ENCODE measurements at places on chromosomes 11 and 22.

GRCh38 chr22:49062155-49062801, 765.4 kb downstream of the BRD1 start:
- no peak for DNase-seq

DNA sequence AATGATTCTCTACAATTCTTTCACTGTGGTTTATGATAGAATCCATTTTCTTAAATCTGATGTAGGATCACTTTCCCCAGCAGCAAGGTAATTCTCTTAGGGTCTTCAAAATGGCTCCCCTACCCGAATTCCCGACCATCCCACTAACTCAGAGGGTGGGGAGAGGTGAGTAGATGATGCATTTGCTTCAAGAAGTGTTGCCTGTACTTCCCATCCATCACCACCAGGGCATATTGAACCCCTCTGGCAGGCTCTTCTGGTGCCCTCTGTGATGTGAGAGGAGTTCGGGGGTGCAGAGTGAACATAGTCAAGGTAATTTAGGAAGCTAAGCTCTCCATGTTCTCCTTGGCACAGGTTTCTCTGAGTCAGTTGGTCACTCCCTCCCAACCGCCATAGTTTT, 52.3 kb downstream of the ZNRF3 start:
- no peak for DNase-seq

DNA sequence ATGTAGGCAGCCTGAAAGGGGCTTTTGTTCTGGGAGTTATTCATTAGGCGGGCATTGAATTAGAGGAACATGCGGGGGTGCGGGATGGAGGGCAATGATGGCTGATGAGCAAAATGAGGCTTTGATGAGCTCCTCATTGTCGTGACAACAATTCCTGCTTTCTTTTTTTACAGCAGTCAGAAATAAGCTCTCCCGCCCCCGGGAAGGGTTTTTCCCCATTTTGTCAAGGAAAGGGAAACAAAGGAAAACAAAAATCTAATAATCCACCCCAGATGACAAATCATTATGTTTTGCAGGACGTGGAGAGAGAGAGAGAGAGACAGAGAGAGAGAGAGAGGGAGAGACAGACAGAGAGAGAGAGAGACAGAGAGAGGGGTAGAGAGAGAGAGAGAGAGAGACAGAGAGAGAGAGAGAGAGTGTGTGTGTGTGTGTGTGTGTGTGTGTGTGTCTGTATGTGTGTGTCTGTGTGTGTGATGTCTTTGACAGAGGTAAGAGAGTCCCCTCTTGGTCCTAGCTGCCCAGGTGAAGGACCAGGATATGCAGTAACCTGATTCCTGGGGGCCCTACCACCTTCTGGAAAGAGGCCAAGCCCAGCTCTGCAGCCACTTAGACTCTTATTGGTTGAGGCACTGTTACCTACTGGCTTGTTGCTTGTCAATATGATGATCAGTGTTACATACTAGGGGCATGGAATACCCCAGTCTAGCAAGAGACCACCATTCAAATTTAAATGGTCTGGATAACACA, 46.7 kb upstream of the PARVA start:
- DNase-seq, result no peak

DNA sequence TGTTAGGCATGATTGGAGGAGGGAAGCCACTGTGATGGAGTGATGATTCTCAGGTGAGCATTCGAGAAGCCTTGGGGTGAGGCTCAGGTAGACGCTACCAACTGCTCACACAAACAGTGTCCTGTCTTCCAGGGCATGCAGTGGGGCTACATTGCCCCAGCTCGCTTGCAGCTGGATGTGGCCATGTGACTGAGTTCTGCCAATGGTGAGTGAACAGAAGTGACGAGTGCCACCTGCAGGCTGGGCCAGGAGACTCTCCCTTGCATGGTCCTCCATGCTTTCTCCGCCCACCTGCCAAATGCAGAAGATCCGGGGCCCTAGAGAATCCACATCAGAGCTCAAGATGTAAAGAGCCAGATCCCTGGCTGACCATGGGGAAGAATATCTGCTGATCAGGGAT, 195.9 kb downstream of the BCR start:
- DNase-seq, result peak; percentile 66

DNA sequence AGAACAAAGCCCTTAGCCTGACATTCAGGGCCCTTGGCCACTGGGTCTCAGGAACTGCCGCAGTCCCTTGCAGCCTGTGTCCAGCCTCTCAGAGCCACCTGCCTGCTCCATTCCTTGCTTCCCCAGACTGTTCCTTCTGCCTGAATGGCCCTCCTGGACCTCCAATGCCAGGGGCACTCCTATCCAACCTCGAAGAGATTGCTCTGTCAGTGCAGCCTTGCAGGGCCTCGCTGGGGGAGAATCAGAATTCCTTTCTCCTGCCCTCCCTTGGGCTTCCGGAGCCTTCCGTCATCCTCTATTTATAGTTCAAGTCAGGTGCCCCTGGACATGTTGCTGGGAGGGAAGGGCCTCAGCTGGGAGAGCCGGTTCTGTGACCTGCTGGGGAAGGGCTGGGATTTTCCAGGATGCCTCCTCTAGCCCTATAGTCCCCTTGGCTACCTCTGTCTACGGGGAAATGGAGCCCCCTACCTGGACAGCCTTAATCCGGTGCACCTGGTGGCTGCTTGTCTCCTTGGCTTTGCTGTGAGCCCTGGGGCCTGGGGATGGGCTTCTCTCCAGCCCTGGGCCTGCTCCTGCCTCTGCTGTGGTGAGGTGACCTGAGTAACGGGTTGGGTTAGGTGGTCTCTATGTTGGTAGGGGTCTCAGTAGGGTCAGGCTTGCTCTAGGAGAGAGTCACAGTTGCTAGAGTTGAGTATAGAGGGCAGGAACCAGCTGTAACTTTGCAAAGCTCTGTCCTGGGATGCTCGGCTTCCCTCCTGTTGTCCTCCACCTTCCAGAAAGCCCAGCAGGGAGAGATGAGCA, 45.9 kb upstream of the SYT7 start:
- DNase-seq, result no peak

DNA sequence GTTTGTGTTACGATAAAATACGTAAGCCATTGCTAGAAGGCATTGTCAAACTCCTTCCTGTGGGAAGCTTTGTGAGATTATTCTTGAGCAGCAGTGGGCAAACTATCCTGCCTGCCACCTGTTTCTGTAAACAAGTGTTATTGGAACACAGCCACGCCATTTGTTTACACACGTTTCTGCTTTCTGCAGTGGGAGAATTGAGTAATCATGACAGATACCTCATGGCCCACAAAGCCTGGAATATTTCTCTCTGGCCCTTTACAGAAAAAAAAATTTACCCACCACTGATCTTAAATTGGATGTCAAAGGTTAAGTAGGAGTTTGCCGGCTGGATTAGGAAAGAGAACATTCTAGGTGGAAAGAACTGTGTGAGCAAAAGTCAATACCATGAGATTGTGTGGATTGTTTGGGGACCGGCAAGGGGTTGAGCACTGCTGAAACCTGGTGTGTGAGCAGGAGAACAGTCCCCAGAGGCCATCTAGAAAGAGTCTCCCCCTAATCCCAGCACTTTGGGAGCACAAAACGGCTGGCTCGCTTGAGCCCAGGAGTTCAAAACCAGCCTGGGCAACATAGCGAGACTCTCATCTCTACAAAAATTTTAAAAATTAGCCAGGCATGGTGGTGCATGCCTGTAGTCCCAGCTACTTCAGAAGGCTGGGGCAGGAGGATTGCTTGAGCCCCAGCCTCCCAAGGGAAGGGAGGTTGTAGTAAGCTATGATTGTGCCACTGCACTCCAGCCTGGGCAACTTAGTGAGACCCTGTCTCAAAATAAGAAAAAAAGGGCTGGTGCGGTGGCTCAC, 6.0 kb upstream of the PLA2G6 start:
- DNase-seq, result no peak

DNA sequence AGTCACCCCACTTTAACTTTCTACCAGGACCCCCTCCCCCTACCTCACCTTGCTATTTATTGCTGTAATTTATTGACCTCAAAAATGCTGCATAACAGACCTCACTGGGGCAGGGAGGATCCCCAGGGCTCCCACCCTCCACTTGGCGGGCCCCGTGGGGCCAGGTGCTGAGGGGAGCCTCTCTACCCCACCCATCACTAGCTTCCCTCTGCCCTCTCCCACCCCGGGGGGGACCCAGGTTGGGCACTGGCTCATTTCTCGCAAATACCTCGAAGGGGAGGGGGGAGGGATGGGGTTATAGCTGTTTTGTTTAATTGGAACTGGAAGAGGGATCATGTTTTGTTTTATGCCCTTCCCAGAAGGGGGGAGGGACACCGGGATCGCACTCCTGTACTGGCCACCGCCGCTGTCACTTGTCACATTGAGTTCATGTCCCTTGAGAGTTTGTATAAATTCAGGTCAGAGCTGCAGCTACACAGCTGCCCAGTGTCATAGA, 16.3 kb upstream of the TMEM191C start:
- no peak for DNase-seq

- DNase-seq, result no peak
These were observed 20.9 kb downstream of the TMPRSS13 start for GRCh38 chr11:117908109-117908895.

GRCh38 chr11:9250139-9250582, 15.0 kb downstream of the DENND5A start:
- peak; percentile 72 for DNase-seq

- no peak for DNase-seq
These were observed 35.1 kb downstream of the GRIA4 start for GRCh38 chr11:105644839-105645573.

DNA sequence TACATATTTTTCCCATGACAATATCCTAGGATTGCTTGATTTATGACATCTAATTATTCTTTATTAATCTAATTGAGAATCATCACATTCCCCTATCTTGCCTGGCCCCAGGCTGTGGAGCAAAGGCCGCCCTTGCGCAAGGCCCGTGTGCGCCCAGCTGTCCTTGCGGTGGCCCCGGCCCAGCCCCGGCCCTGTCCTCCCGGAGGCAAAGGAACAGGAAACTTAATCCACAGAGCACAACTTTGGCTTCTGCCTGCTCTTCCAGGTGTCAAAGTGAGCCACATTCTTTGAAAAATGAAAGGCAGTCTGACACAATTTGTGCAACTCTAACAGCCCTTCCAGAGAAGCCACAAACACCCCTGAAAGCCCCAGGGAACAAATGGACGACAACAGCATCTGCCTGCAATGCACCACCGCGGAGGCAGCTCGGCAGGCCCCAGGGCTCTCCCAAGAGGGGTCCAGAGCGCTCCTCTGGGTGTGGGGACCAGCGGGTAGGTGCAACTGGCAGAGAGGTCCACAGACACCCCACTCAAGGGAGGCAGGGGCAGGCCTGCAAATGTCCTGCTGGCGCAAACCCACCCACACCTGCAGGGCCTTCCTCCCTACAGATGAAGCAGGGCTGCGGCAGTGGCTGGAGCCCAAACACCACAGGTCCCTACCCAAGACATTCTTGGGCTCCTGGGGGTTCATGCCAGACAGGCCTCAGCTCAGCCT, 30.3 kb downstream of the GNB1L start:
- DNase-seq, result no peak

- peak; percentile 52 for DNase-seq
These were observed 979 bp downstream of the ZBED5 start for GRCh38 chr11:10856689-10857458.

DNA sequence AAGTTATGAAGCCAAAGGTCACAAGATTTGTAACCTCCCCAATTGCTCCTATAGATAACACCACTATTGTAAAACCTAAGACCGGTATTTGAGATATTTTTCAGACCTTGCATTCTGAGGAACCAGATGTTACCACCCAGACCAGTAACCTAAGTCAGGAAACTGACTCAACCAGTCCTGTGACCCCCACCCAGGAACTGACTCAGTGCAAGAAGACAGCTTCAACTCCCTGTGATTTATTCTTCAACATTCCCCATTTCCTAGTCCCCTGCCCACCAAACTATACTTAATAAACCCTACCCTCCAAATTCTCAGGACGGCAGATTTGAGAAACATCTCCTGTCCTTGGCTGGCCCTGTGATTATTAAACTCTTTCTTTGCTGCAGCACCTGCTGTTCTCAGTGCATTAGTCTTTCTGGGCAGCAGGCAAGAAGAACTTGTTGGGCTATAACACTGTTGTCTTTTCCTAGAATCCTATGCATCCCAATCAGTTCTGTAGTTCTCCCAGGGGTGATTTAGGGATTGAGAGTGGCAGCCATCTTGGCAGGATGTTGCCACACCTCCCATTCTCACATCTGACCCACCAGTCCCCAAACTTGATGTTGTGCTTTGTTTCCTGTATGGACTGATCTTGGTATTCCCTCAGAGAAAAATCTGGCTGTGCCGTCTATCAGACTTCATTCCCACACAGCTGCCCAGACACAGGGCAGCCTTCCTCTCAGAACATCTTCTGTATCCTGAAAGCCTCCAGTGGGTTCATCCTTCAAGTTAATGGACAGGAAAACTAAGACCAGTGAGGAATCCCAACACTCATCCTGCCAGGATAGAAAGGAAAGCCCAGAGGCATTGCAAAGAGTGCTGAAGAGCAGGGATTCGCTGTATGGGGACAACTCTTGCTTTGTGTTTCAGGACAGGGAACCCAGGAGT, 104.0 kb downstream of the PDE2A start:
- DNase-seq, result peak; percentile 37

DNA sequence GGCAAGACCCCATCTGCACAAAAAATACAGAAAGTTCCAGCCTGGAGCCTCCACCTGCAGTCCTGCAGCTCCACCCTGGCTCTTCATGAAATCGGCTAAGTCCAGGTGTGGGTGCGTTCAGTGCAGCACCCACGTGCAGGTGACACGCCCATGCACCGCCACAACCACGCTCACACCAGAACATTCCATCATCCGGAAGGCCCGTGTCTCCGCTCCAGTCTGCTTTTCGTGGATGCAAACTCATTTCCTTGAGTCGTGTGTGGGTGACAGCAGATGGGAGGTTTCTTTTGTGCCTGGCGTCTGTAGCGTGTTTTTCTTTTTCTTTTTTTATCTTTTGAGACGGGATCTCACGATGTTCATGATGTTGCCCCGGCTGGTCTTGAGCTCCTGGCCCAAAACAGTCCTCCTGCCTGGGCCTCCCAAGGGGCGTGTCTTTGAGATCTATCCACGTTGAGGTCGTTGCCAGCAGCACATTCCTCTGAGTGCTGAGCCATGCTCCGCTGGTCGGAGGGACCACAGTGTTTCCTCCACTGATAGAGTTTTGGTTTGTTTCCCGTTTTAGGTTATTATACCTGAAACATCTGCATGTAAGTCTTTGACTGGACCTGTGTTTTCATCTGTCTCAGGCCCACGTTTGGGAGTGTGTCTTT, 7.2 kb downstream of the PTDSS2 start:
- DNase-seq, result no peak

DNA sequence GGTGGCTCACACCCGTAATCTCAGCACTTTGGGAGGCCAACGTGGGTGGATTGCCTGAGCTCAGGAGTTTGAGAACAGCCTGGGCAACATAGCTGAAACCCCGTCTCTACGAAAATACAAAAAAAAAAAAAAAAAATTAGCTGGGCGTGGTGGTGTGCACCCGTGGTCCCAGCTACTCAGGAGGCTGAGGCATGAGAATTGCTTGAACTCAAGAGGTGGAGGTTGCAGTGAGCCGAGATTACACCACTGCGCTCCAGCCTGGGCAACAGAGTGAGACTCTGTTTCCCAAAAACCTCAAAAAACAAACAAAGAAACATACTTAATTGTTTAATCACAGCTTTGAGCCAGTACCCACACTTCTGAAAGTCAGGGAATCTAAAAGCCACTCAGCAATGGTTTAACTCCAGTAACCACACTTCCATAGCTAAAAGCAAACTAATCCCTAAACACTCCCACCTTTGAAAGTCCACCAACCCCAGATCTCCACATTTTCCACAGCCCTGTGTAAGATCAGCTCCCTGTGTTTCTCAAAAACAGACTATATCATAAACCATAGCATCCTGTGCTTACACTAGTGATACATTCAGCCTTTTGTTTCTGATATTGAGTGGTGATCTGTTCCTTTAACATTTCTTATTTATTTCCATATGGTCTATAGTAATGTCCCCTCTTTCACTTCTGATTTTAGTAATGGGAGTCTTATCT, 4.9 kb upstream of the OR2AT4 start:
- DNase-seq, result no peak

- DNase-seq, result no peak
These were observed 4.6 kb downstream of the C11orf96 start for GRCh38 chr11:43947003-43947500.

All from activated CD4-positive, alpha-beta T cell treated with anti-CD3 and anti-CD28 coated beads, Interleukin-2, Interleukin-6, amounts not matched to agents 100 ng/mL and 50 ng/mL, durations not matched to agents 16 hours and 8 hours (primary cell).